Right atrium auricular region (tissue), 2 donors: ENCODE measurements at places on chromosomes 1 and 21.

- no peak for DNase-seq
Observed at GRCh38 chr21:33760641-33761440, 118.5 kb downstream of the ITSN1 start.

GRCh38 chr1:221708987-221709386, 32.9 kb downstream of the DUSP10 start:
- DNase-seq: no peak

DNA sequence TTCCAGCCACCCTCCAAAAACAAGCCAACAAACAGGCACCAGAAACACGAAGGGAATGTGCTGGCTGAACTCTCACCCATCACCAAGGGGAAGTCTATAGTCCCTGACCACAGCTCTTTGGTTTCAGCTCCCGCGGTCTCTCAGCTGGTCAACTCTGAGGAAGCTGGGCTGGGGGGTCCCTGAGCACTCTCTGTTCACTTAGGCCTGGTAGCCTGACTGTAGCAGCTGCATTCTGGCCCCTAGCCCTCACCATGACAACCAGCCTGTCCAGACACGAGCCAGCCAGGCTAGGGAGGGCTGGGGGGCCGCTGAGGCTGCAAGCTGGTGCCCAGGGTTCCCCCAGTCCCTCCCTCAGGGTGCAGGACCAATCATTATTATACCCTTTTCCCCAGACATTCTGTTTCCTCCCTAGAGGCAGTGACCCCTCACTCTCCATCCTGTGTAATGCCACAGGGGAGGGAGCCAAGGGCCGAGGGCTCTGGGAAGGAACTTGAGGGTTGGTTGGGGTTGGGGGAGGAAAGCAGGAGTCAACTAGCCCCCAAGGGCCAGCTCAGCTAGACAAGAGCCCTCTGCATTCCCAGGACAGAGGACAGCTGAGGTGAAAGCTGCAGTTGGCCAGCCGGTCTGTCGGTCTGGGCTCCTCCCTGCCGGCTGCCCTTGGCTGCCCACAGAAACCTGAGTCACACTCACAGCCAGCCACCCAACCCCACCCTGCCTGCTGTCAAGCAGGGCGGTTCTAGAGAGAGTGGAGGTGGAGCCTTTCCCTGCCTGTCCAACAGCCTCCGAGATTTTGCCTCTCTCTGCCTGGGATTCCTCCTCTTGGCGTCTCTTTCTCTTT, 1.2 kb upstream of the TRAPPC3 start:
- DNase-seq: peak; percentile 97

DNA sequence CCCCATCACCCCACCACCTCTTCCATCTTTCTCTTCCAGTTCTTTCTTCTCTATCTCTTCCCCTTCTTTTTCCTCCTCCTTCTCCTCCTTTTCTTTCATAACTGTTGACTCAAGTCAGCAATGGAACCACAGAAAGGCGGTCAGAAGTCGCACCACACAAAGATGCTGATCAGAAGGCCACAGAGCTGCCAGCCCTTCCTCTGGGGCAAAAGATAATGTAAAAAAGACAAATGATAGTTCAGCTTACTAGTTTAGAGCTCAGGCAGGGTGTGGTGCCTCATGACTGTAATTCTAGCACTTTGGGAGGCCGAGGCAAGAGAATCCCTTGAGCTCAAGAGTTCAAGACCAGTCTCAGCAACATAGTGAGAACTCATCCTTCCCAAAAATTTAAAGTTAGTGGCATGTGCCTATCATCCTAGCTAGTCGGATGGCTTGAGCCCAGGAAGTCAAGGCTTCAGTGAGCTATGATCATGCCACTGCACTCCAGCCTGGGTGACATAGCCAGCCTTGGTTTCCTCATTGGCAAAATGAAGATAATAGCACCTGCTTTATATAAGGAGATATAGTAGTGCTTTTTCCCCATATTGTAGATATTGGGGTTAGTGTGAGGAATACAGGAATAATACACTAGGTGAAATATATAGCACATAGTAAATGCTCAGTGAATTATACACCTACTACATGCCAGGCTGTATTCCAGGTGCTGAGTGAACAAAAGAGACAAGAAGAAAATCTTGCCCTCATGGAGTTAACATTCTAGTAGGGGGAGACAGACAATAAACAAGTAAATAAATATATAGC, 12.5 kb upstream of the IGSF3 start:
- no peak for DNase-seq

- DNase-seq: no peak
Observed at GRCh38 chr21:37793660-37794059, 122.6 kb downstream of the KCNJ6 start.

DNA sequence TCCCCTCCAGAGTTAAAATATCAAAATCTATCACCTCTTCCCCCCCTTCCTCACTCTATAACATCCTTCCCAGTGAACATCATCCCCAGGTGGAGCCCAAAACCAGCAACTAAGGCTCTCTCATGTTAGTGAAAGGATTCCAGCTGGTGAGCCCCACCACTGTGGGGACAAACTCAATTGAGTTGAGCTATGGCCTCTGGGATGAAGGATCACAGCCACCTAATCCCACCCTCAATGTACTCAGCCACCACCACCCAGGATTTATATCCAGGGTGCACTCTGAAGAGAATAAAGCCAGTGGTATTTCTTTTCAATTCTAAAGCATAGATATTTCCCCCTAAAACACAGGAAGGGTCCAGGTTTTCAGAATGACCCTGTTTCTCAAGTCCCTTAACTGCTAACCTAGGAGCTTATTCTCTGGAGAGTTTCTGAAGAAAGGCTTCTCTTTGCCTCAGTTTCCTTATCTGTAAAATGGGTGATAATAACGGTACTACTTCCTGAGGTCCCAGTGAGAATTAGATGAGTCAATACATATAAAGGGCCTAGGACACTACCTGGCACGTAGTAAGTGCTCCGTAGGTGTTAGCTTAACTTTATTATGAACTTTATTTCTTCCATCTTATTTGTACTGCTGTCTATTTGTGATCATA, 15.6 kb upstream of the BOLA1 start:
- peak; percentile 50 for DNase-seq

GRCh38 chr1:18262726-18263125, 155.1 kb downstream of the IGSF21 start:
- no peak for DNase-seq

GRCh38 chr1:7437036-7437435, 334.1 kb upstream of the VAMP3 start:
- DNase-seq: no peak

- no peak for DNase-seq
Observed at GRCh38 chr1:205994346-205994745, 8.8 kb downstream of the RAB7B start.

GRCh38 chr1:231612393-231613089, 14.0 kb upstream of the DISC1 start:
- no peak for DNase-seq

DNA sequence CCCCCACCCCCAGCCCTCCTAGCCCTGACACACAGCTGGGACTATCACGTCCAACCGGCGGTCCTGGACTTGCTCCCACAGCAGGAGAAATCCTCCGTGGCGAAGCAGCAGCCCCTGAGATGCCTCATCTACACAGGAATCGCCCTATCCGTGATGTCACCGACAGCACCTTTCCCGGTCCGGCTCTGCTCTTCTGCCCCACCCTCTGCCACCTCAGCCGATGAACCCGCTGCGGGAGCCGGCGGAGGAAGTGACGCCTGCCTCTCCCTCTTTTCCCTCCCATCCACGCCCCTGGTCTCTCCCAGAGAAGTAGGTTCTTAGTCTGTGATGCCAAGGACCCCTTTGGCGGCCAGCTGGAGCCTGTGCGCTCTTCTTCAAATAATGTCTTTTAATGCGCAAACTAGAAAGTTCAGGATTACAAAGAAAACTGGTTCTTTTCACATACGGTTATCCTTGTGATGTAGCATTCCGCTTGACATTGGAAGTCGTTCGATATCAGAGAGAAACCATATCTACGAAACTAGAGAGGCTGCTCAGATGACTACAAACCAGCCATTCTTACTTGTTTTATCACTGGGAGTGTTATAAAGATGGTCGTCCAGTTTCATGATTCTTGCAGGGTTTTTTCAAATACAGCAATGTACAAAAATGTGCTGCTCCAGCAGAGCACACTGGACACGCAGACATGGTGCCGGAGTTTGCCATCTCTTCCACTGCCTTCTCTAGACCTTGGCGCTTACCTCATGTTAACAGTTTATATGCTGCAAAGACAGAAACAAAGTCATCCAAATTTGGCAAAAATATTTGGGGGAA, 120.3 kb downstream of the PPIAL4G start:
- no peak for DNase-seq

- no peak for DNase-seq
Observed at GRCh38 chr21:43290421-43291346, 121.9 kb downstream of the CRYAA start.

DNA sequence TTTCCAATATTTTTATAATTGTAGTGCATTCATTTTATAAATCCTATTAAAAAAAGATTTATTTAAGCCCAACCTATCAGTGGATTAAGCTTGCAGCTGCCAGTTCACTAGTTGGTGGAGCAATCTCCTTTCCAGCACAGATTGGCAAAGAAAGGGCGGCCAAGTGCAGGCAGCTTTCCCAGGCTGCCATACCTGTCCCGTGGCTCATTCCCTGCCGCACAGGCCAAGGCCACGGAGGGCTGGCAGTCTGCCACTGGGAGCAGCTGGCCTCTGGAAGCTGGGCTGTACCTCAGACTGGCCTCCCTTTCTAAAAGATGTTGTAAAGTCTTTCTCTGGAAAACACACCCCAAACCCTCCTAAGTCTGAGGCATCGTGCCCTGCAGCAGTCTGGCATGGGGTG, 74.2 kb downstream of the SIM2 start:
- no peak for DNase-seq

DNA sequence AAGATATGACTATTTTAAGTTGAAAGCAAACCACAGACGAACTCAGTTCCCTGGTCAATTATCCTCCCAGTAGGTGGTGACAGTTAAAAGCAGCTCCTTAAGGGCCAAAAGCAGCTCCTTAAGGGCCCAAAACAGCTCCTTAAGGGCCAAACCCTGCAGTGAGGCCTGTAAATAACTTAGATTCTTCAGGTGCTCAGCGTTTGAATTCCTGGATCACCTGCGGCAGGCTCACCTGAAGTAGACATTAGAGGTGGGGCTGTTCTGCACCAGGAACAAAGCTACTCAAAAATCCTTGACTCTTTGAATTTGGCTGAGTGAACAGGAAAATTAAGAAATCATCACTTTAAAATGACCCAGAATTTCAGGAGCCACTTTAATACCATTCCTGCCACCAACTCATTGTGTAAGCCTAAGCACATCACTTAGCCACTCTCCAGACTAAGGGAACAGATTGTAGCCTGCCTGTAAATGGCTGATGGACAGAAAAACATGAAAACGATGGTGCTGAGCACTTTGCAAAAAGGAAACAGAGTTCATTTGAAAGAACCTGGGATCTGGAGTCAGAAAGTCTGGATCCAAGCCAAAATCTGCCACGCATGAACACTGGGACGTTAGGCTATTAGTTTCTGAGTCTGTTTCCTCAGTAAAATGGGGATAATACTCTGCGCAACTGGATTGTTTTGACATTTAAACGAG, 126.9 kb downstream of the LRIG2 start:
- DNase-seq: no peak

DNA sequence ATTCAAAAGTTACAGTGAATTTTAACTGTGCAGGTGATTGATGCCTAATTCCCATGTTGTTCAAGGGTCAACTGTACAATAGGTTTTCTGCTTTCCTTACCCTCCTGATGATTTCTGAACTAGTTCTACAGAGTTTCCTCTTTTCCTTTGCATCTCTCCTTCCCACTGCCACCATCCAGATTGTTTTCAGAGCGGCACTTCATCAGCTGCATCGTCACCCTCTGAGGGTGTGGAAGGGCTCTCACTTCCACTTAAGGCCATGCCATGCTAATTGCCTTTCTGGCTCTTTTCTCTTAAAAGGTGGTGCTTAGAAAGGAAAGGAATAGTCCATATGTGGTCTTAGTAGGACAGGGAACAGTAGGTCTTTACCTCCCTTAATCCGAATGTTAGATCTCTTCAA, 39.1 kb downstream of the DISC1 start:
- DNase-seq: no peak

DNA sequence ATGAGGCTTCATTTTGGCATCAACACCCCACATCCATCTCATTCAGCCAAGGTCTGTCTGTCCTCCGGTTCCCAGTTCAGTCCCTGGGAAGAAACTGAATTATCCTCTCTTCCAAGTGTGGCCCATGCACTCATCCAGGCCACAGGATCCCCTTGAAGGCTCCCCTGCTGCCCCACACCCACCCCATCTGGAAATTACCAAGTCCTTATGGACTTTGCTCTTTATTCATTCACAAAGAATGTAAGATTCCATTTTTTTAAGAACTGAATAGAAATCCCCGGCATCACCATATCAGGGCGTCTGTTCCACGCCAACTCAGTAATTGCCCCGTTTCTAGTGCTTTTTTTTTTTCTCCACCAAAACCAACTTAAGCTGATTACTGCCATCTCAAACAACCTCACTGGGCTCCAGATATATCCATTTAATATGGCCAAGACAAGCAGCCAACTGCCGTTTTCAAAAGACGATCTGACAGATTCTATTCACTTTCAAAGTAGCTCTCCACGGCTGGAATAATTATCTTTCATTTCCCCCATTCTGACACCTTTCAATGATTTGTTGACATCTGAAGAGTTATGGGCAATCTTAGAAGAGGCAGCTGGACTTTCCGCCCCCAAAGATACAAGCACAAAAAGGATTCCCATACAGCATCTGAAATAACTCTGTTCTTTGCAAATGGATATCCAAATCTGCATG, 55.9 kb downstream of the OLIG1 start:
- DNase-seq: no peak

- DNase-seq: no peak
Observed at GRCh38 chr1:66532798-66533783, 862 bp upstream of the SGIP1 start.
